Osteoblast (primary cell): ENCODE measurements at places on chromosomes 2 and 18. TPM values are rescaled to one million over a fixed set of nuclear protein-coding genes. Genes with fewer than 3 reads are reported as not detected.
A peak's percentile ranks its signal among the peaks of the same experiment; 100 is the strongest.

DNA sequence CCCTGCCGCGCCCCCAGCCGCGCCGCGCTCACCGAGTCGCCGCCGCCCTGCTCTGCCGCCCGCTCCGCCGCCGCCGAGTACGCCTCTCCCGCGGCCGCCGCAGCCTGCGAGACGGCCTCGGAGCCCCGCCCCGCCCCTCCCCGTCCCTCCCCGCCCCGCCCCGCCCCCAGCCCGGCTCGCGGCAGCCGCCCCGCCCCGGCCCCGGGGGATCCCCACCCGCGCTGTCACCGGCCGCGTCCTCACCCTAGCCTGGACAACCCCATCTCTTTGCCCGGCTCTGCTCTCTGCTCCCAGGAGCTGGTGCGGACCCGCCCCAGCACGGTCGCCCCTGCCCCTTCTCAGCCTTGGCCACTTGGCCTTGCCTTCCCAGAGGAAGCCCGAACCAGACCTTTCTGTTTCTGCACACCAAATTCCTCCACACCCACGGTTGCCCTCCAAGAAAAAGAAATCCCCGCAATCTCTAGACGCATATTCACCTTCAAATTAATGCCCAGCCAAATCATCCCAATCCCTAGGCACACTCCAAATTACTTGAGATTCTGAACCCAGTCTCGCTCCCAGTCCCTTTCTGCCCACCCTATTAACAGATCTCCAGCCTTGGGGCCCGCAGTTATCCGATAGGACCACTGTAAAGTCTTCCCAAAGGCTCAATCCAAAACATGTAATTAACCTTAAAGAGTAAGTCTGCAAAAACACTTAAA, at the start of gene CYRIA:
Gene CYRIA (minus strand): TSS at position 87 of the 701 bp plus-strand sequence. CDS start 77,715 bp downstream, outside the sequence.
- peak; percentile 62 for DNase-seq

The HJURP gene
- 2.9 and 3.5 TPM in 2 replicates for total RNA-seq

The PDCD1 gene
- total RNA-seq = not detected in 2 replicates

The CCDC85A gene
- 0.29 and 0.72 TPM in 2 replicates for total RNA-seq

GRCh38 chr2:6159606-6160005, 467.4 kb downstream of the SOX11 start:
- DNase-seq = no peak

DNA sequence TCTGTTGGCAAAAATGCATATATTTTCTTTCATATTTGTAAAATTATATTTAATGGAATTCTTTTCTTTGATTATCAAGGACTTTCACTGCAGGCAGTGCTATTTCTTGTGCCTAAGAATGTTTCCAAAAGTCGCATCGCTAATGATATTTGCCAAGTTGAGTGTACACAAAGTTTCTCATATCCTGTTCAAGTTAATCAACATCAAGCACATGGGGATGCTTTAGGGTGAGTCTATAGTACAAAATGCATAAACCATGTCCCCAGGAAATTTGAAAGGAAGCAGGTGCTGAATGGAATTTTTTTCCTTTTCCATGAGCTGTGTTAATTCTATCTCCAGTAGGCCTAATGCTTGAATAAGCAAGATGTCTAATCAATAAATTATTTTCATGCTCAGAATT, 129.7 kb downstream of the GALNT1 start:
- no peak for DNase-seq

- no peak for DNase-seq
Measured at GRCh38 chr2:215835657-215836056, 177.7 kb downstream of the MREG start.

- no peak for DNase-seq
Measured at GRCh38 chr18:3653263-3653850, 203.4 kb downstream of the TGIF1 start.

The HEATR5B gene
- total RNA-seq = 29.2 and 29.3 TPM in 2 replicates

The IL1RL1 gene
- total RNA-seq = under 0.01 and 0.29 TPM in 2 replicates

The CYP26B1 gene
- under 0.01 TPM in 2 replicates for total RNA-seq

- DNase-seq = no peak
Measured at GRCh38 chr18:11561293-11561692, 48.1 kb upstream of the SLC35G4 start.

DNA sequence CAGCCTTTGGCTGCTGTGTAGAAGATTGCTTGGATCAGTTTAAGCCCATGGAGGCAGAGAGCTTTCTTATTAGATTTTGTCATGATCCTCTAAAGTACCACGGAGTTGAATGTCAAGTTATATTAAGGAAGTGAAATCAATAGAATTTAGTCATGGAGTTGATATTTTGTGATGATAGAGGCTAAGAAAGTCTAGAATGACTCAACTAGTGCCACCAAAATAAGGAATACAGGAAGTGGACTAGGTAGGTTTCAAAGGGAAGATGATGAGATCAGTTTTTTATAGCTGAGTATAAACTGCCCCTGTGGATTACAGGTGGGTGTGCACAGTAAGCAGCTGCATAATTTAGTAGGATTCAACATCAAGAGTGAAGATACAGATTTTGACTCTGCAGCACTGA, 25.2 kb downstream of the FBXO36 start:
- DNase-seq = no peak

GRCh38 chr2:50674876-50675275, 357.1 kb downstream of the NRXN1 start:
- no peak for DNase-seq

- DNase-seq = no peak
Measured at GRCh38 chr18:9811978-9812377, 73.8 kb upstream of the TXNDC2 start.

- DNase-seq = no peak
Measured at GRCh38 chr18:37900326-37900725, 334.7 kb upstream of the CELF4 start.

- DNase-seq = peak; percentile 85
Measured at GRCh38 chr2:133200684-133201421, 367.4 kb downstream of the NCKAP5 start.

GRCh38 chr2:100376836-100377235, 40.6 kb downstream of the CHST10 start:
- no peak for DNase-seq

- peak; percentile 23 for DNase-seq
Measured at GRCh38 chr18:78782951-78783563, 196.6 kb upstream of the SALL3 start.

- DNase-seq = no peak
Measured at GRCh38 chr2:195333869-195334268, 323.2 kb upstream of the SLC39A10 start.

- no peak for DNase-seq
Measured at GRCh38 chr2:204643326-204643725, 98.1 kb downstream of the PARD3B start.

The CPLX4 gene
- total RNA-seq = not detected in 2 replicates

DNA sequence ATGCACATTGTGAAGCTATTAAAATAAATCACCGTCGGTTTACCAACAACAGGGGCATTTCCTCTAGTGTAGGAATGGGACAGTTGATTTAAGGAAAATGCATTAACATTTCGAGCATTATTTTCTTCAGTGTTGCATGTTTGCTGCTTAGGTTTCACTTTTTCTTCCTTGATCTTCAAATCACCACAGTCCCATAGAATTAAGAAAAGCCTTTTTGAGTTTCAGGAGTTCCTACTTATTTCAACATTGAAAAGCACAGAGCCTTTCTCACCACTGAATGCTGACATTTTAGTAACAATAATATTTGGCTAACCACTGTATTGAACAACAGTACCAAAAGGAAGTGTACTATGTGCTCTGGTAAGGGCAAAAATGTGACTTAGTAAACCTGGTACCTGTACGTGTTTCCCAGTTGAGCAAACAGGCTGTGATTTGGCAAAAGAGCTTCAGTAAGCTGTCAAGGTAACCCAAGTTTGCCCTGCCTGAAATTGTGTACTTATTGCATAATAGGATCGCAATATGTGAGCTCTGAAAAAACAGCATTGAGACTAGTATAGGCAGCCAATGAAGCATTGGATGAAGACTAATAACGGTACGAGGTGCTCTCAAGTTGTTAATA, 2.2 kb downstream of the LRRTM4 start:
- DNase-seq = no peak

The ASPRV1 gene
- 0.29 and 0.72 TPM in 2 replicates for total RNA-seq

The KCNJ3 gene
- not detected in 2 replicates for total RNA-seq

- DNase-seq = peak; percentile 73
Measured at GRCh38 chr18:45670281-45670962, 53.6 kb upstream of the SLC14A1 start.

The GALNT5 gene
- total RNA-seq = 56.5 and 75.7 TPM in 2 replicates

DNA sequence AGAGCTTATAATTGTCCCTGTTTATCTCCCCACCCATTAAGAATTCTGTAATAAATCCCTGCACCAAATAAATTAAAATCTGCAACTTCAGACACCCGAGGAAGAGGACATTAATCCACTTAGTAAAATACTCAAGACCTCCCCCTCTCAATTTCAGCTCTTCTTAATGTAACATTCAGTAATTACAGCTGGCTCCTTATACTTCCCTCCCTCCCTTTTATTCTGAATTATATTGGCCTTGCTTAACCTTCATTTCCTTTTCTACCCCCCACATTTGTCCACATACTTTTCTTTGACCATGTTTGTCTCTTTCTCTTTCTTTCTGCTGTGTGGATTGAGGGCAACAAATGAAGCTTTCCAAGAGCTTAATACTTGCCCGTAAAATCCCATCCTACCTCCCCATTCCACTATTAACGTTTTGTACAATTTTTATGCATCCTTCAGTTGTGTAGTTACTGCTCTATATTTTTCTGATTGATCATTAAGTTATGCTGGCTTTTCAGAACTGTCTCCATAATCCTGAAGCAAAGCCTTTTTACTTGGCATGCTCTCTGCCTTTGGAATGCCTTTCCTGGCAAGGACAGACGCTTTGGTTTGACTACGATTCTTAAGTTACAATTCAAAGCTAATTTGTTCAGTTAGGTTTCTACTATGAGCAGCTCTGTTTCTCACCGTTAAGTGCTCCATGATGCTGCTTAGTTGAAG, 580.1 kb downstream of the ZEB2 start:
- no peak for DNase-seq
